Activated gamma-delta T cell (primary cell): ENCODE measurements at places on chromosomes 4 and X.

- no peak for DNase-seq
Measured at GRCh38 chr4:153634738-153635353, 49.2 kb upstream of the TLR2 start.

GRCh38 chrX:139881130-139881529 is 51.7 kb downstream of the ATP11C start:
- DNase-seq = no peak

DNA sequence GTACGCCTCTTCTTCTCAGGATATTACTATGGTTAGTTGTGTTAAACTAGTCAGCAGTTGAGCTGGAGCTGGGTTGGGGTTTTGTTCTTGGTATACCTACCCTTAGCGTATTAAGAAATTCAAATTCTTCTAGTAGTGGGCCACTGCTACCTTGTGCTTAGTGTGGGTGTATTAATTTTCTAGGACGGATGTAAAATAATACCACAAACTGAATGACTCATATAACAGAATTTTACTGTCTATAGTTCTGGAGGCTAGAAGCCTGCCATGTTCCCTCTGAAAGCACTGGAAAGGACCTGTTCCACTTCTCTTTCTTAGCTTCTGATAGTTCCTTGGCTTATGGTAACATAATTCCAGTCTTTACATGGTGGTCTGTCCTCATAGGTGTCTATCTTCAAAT is 1274.7 kb downstream of the ADGRL3 start:
- DNase-seq = no peak

DNA sequence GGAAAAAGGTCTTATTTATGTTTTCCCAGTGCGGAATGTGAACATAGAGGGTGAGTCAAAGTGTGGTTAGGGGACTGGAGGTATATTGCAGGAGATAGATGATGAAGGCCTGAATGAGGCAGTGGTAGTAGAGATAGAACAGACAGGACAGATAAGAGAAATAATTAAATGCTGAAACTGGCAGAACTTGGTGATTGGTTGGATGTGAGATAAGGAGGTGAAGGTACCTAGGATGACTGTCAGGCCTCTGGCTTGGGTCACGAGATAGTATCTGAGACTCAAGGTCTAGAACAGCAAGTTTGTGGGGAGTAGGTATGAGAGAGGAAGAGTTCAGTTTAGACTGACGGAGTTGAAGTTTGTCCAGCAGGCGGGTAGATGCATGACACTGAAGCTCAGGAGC is 3.5 kb downstream of the MND1 start:
- no peak for DNase-seq

- peak; percentile 39 for DNase-seq
Measured at GRCh38 chrX:12955882-12956703, 18.8 kb upstream of the TMSB4X start.

- DNase-seq = no peak
Measured at GRCh38 chrX:41734530-41734929, 10.5 kb downstream of the GPR82 start.

DNA sequence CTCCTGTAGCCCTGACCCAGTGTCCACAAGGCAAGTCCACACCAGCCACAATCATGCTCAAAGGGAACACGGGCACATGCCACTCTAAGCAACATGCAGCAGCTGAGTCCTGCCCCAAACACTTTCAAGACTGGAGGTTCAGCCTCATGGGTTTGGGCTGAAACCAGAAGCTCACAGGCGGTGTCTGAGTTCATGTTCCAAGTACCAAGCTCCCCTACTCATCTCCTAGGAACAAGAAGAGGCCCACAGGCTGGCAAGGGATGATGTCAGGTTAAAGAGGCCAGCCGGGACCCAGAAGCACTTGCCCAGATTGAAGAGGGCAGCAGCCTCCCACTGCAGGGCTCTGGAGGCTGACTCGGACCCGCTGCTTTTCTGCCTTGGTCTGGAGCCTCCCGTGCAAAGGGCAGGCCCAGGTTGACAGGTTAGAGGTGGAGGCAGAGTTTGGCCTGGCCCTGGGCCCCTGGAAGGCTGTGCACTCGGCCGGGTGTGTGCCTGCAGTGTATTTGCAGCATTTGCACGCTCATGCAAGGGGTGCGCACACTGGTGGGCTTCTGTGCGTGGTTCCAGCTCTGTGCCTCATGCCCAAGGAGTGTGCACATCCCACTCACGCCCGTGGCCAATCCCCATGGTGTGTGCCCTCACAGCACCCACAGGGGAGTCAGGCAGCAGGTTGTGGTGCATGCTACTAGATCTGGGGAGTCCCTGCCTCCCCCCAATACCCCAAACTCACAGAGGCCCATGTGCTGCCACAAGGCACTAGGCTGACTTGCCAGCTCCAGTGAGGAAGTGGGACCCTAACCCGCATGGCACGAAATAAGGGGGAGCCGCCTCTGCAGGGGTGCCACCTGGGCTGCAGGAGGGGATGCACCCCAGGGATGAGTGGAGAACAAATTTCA is 2.4 kb downstream of the HMX1 start:
- DNase-seq = no peak

- no peak for DNase-seq
Measured at GRCh38 chrX:134533952-134534351, 74.0 kb downstream of the HPRT1 start.

GRCh38 chrX:150456466-150456865 is 93.3 kb downstream of the MAMLD1 start:
- DNase-seq = no peak

GRCh38 chr4:10114147-10114546 is 2.5 kb downstream of the WDR1 start:
- DNase-seq = no peak

GRCh38 chr4:76582074-76582816 is 147.2 kb downstream of the SHROOM3 start:
- DNase-seq = no peak

GRCh38 chr4:184352891-184353290 is 121.5 kb downstream of the IRF2 start:
- no peak for DNase-seq

DNA sequence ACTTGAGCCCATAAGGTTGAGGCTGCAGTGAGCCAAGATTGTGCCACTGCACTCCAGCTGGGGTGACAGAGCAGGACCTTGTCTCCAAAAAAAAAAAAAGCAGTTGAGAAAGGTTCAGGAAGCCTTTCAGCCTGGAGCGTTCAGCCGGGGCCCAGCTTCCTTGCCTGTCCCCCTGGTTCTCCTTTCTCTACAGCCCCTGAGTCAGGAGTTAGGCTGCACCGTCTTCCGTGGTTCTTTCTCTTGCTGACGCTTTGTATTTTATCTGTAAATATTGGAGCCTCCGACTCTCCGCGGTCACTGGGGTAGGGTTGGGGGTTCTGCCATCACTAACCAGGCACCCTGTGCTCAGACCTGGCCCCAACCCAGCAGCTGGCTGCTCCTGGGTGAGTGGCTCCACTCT is 13.8 kb upstream of the UVSSA start:
- no peak for DNase-seq

- no peak for DNase-seq
Measured at GRCh38 chr4:87035881-87036509, 101.2 kb downstream of the AFF1 start.

DNA sequence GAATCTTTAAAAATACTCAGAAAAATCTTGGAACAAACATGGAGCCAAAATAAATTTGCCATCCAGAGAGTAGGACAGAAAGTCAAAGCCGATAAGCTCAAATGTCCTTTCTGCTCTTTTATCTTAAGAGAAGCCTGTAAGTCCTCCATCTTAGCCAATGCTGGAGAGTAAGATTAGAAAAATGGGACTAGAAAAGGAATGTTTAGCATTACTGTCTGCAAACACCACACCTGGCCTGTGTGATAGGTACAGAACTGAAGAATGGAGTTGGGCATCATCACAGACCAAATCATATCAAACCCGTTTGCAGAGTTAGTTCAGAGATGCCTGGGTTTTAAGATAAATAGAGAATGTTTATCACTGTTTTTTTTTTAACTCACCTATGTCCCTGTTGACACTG is 10.5 kb upstream of the SLC39A8 start:
- no peak for DNase-seq

- DNase-seq = no peak
Measured at GRCh38 chr4:68773699-68774098, 42.1 kb upstream of the UGT2B10 start.

DNA sequence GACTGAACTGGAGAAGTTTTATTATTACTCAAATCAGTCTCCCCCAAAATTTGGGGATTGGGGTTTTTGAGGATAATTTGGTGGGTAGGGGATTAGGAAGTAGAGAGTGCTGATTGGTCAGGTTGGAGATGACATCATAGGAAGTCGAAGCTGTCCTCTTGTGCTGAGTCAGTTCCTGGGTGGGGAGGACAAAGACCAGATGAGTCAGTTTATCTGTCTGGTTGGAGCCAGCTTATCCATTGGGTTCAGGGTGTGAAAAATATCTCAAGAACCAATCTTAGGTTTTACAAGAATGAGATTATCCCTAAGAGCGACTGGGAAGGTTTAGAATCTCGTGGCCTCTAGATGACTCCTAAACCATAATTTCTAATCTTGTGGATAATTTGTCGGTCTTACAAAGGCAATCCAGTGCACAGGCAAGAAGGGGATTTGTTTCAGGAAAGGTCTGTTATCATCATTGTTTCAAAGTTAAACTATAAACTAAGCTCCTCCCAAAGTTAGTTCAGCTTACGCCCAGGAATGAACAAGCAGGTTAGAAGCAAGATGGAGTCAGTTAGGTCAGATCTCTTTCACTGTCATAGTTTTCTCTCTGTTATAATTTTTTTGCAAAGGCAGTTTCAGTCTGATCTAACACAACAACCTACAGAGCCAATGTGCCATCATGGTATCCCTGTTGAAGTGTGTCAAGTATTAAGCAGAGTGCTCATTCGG is 274.5 kb downstream of the SLC7A11 start:
- DNase-seq = no peak

GRCh38 chr4:45078201-45078600 is 351.8 kb upstream of the GNPDA2 start:
- no peak for DNase-seq

DNA sequence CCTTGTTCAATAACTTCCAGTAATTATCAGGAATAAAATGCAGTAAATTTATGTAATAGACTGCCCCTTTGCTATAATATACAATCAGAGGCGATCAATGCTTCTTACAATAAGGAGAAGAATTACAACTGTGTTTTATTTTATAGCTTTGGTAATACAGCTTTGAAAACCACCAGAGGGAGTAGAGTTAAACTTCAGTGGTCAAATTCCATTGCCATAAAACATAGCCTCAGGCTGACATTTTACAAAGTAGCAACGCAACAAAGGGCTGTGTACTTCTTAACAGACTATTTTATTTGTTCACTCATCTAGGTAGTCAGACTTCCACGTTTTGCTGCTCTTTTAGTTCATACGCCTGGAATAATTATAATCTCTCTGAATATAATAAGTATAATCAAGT is 58.5 kb downstream of the TEX13C start:
- no peak for DNase-seq

DNA sequence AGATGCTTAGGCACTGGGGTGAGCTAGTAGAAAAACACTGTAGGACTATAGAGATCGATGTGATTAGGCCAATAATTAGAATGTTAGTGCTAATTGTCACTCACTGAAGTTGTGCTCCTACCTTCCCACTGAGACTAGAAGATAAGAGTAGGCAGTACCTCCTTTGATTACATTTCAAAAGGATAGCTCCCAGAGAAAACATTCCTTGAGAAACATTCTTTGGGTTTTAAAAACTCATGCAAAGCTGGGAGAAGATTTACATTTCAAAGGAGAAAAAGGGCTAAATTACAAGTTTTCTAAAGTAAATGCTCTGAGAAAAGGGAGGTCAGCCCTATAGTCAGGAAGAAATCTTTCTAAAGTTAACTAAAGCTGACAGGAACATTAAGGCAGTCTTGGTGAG is 860.3 kb upstream of the NDST4 start:
- DNase-seq = no peak

GRCh38 chr4:182369211-182369610 is 126.0 kb downstream of the TENM3 start:
- no peak for DNase-seq

DNA sequence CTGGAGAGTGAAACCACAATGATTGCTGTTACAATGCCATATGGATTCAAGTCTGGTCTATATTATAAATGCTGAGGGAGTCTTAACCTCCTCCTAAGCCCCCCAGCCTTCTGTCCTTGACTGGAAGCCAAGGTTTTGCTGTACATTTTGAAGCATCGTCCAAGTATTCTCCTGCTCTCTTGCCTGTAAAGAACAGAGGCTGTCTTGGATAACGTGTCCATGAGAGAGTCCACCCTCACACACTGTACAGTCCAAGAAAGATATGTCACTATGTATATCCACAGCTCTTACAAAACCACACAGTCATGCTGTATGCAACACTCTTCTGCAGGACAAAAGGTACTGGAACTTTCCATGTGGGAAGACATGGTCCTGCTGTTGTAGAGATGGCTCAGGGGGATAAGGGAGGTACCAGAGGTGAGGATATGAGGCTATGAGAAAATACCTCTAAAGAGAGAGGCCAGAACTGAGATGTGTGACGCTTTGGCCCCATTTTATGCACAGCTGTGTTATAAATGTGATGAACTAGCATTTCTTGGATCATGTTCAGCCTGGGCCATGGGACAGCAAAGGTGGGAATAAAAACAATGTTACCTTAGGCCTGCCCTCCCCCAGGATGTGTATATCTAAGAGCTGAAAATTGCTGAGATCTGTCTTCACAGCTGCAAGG is 678.6 kb downstream of the IQCM start:
- DNase-seq = no peak

- DNase-seq = no peak
Measured at GRCh38 chrX:15033917-15034316, 160.7 kb downstream of the MOSPD2 start.

DNA sequence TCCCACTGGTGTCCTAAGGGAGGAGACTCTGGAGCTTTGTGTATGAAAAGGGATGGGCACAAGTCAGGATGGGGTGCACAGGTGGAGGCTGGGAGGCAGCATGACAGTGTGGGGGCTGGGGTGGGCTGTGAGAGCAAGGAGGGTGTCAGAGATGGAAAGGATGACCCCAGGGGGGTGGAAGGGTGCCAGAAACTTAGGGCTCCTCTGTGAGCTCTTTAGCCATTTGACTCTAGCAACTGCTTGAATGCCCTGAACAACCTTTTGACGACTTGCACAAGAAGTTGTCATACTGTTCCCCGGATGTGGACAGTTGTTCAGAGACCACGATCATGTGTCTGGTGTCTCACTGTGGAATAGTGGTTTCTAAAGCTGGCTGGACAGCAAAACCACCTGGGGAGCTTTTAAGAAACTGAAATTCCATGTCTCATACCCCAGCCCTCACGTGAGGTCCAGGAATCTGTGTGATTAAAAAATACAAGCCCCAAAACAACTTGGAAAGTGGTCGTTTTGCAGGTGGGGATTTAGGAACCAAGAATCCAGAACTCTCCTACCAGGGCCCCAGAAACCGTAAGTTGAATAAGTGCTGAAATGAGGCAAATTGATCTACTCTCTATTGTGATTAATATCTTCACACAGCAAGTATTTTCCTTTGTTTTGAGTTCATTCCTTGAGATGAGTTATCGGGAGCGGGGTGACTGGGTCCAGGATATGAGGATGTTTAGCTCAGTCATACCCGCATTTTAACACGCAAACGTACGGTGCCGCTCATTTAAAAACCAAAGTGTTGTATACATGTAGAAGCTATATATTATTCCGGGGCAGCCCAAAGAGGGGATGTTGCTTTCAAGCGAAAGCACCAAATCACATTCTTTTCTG is 3.4 kb downstream of the RHOH start:
- DNase-seq = no peak
